NCI-H2081 treated with DMSO at 0.1 percent for 48 hours (cell line): ENCODE measurements at places on chromosomes 6 and 20.

DNA sequence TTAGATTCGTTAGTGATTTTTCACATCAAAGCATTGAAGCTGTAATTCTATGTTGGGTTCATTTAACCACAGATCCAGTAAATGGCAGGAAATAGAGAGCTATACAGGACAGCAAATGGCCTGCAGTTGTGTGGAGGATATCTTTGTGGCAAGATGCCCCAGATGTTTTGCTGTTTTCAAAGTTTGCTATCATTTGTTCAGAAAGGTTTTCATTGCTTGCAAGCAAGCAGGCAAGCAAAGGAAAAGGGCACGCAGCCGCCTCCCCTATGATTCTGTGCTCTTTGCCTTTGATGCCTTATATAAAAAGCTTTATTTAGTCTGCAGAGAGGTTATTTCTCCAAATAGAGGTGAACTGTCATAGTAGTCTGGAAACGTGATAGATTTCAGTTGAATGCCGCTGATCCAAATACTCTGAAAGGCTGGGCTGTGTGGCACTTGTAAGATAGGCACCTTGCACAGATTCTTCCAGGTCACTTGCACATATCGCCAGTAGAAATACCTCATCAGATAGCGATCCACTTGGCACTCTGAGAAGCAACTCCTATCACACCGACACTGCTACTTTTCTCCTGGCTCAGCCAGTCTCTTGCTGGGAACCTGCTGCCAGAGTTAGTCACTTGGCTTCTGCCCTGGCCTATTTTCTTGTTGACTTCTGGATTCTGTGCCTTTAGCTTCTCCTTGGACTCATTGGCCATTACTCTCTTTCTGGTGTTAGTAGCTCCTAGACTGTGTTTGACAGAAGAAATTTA lies 66.4 kb downstream of the UTRN start:
- no peak for DNase-seq

GRCh38 chr6:66126358-66126757 lies 419.3 kb upstream of the EYS start:
- no peak for DNase-seq

DNA sequence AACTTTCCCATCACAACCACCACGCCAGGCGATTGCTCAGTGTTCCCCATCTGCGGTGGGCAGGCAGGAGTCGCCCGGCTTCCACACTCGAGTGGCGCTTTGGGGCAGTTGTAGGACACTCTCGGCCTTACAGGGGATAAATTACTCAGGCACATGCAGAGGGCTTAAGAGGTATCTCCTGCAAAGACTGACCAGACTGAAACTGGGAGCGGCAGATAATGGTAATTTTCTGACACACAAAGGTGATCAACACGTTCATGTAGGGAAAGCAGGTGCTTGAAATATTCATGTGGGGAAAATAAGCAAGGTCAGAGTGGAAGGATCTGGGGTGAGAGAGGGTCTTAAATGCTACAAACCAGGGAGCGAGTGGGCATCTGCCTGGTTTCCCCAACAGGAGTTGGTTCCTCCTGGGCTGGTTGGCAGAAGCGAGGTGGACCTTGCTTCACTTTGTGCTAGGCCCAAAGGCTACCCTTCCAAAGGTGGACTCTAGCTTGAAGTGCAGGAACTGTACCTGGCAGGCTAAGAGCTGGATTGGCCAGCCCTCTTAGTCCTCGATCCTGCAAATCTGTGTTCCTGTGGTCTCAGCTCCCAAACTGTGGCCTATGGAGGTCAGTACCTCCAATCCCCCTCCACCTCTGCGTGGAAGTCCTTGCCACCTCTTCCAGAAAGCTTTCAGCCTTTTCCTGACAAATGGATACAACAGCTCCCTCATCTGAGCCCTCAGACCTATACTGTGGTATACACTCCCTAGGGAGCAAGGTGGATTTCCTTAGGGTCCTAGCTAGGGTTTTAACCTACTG lies 16.7 kb downstream of the PLAGL2 start:
- no peak for DNase-seq

- DNase-seq, result no peak
These were observed 1.1 kb downstream of the MAPRE1 start for GRCh38 chr20:32820698-32821377.

DNA sequence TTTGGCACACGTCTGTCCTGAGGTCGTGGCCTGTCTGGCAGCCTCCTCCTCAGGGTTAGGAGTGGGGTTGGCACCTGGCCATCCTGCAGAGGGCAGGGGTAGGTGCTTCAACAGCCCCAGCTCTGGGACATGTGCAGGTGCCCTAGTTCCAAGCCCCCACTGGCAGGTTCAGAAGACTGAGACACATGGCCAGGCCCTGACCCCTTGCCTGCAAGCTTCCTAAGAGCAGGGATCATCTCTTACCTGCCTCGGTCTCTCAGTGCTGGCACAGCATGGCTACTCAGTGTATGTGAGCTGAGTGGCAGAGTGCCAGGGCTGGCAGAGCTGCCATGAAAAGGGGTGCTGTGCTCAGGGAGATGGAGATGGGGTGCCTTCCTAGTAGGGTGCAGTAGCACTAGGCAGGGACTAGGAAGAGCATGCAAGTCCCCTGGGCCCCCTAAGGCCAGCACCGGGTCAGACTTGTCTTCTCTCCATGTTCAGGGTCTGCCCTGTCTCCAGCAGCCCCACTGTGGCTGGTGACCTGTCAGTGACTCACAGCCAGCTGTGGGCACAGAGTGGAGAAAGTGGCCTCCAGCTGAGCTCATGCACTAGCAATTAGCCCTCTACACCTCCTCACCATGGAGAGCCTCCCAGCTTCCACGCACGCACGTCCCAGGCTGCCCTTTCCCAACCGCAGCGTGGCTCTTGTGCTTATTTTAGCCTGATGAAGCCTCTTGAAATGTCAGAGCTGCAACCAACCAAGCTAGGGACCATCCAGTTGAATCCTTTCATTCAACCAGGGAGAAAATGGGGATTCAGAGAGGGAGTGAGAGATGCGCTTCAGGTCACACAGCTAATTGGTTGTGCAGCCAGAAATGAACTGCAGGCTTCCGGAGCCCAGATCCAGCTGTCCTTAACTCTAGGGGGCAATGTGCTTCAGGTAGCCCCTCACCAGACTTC lies 116.6 kb downstream of the MRPL14 start:
- no peak for DNase-seq

GRCh38 chr6:151409260-151409659 lies 17.9 kb upstream of the ZBTB2 start:
- no peak for DNase-seq

DNA sequence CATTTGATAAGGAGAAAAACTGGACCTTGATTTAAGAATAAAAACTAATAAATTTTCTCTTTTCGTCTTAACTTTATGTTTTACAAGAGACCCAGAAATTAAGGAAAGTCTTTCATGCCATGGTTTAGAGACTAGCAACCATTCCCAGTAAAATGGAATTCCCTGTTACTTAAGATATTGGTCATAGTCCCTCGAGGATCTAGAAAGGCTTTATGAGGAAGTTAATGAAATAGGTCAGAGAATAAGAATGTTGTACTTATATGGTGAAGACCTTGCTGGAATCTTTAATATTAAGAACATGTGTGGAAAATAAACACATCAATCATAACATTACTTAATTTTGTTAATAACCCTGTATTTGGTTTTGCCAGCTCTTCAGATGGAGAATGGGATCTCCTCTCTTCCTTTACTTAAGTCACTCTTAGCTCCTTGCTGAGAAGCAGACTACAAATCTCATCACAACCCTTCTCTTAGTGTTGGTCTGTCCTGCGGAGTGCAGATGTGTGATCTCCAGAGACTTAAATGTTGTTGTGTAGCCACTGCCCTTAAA lies 382.9 kb downstream of the QKI start:
- DNase-seq, result no peak

GRCh38 chr6:117933471-117933870 lies 26.4 kb downstream of the SLC35F1 start:
- no peak for DNase-seq

DNA sequence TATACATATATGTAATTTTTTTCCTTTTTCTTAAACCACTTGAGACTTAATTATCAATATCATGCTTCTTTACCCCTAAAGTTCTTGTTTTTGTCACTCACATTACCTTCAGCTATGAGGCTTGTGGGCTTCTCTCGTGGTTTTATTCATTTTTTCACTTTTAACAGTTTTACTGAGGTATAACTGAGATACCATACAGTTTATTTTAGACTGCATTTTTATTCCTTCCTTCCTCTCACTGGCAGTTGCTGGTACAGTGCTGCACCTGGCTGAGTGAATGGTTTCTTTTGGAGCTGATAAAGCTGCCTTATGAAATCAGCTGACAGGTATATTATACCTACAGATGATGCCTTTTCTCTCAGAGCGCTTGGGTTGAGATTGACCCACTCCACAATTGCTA lies 54.4 kb downstream of the LRP11 start:
- DNase-seq, result no peak

DNA sequence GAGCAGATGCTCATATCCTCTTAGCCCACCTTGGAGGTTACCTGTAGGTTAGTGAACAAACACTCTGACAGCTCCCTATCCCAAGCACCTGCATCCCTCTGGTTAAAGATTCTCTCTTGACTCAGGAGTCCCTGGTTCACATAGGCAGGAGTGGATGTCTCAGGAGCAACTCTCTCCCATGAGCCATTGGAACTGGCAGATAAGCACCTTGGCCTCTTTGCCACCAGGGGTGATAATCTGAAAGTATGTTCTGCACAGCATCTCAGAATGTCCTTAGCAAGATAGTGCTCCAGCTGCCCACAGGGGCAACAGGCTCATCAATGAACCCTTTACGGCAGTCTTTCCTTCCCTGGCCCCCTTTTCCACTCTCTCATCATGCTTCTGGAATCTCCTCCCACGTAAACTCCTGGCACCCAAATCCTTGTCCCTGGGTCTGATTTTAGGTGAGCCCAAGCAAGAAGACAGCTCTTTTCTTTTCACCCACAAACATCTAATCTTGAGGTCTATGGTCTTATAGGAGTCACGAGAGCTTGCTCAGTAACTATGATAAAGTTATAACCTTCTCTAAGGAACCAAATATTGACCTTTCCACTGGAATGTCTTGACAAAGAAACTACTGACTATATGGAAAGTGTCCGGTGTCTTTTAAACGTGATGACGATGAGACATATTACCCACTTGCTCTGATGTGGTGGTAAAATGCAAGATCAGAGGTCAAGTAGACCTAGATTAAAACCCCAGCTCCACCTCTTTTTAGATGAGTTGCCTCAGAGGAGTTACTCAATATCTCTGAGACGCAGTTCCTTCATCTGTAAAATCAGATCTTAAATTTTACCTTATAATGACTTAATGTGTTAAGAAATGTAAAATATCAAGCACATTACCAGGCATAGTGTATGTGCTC lies 39.8 kb upstream of the ISM1 start:
- no peak for DNase-seq

- DNase-seq, result no peak
These were observed 118.7 kb downstream of the TBX18 start for GRCh38 chr6:84645563-84646266.

DNA sequence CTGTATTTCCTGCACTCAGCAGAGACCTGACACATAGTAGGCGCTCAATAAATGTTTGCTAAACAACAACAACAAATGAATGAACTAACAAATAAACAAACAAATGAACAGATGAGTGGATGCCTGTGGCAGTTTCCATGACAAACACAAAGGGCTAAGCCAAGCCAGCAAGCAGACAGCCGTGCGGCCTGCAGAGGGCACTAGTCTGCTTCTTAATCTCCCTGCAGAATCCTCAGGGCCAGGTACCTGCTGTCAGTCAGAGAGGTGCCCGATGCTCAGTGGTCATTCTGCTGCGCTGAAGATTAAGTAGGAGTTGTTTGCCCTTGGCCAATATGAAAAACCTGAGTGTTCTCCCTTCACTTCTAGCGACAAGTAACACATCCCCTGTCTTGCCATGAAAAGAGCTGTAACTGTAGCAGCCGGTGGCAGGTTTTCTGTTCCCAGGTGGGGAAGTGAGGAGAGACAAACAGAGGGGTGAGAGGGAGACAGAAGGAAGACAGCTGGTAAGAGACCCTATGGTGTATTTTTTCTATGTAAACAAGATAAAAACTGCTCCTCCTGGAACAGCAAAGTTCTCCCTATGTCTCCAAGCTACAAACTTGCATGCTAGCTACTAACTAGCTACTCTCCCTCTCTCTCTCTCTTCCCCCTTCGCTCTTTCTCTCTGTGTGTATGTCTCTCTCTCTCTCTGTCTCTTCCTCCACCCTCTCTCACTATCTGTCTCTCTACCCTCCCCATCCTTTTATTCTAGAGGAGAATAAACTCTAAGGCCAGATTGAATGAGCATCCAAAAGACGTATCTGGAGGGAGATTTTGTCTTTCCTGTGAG lies at the start of gene MC3R:
MC3R (plus strand) TSS at position 779 of the 829 bp plus-strand sequence. CDS start 112 bp downstream, outside the sequence.
- no peak for DNase-seq

DNA sequence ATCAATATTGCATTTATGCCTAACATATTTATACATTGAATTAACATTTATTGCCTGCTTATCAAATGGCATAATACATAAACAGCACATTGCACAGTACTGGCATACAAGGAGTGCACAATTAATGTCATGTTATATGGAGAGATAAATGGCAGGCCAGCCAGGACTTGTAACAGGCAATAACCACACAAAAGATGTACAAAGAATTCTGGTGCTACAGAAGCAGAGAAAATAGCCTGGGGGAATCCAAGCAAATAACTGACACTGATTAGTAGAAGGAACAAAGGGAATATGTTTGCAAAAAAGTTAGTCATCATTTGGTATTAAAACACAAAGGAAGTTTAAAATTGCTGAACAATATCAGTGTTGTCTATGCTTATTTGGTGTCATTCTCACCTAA lies 27.3 kb downstream of the COL21A1 start:
- DNase-seq, result no peak

- DNase-seq, result no peak
These were observed 64.9 kb downstream of the IRF4 start for GRCh38 chr6:456358-456867.

- no peak for DNase-seq
These were observed 55.5 kb downstream of the FOXC1 start for GRCh38 chr6:1665214-1665613.
